ENCODE measurements at places on chromosomes 3 and 15.

DNA sequence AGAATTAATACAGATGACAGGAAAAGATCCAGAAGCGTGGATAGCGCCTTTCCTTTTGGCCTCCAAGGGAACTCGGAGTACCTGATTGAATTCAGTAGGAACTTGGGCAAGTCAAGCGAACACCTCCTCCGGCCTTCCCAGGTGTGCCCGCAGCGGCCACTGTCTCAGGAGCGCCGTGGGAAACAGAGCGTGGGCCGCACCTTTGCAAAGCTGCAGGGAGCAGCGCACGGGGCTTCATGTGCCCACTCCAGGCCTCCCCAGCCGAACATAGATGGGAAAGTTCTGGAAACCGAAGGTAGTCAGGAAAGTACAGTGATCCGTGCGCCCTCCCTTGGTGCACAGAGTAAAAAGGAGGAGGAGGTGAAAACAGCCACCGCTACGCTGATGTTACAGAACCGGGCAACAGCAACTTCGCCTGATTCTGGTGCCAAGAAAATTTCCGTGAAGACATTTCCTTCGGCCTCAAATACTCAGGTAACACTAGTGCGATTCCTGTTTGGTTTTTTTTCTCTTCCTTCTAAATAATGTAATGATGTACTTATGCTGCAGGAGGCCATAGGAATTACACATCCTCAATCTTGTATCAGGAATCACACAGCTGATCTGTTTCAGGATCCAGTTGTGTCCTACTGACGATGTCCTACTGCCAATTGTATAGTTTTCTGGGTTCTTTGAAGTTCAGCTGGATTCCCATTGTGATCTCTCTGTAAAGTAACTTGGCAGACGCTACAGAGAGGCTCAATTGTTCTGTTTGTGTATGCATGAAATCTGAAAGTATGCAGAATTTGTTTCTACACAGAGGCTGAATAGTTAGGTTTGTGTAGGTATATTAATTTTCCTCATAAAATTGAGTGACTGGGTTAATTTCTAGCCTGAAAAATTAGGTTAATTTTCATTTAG lies 63.1 kb downstream of the CGNL1 start:
- DNase-seq: no peak

DNA sequence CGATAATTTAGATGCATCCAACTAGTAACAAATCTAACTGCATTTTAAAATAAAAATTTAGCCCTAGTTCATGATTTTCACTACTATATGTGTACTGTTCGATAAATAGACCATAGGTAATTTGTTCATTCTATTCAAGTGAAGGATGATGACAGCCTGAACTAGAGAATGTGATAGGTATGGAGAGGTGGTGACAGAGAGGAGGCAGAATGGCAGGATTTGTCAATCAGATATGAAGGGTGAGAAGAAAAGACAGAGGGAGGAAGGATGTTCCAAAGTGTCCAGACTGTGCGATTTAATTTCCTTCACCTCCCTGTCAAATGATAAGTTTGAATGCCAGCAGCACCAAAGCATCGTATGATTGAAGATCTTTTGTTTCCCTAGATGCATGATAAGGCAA lies 31.6 kb downstream of the BCL2A1 start:
- DNase-seq: no peak

DNA sequence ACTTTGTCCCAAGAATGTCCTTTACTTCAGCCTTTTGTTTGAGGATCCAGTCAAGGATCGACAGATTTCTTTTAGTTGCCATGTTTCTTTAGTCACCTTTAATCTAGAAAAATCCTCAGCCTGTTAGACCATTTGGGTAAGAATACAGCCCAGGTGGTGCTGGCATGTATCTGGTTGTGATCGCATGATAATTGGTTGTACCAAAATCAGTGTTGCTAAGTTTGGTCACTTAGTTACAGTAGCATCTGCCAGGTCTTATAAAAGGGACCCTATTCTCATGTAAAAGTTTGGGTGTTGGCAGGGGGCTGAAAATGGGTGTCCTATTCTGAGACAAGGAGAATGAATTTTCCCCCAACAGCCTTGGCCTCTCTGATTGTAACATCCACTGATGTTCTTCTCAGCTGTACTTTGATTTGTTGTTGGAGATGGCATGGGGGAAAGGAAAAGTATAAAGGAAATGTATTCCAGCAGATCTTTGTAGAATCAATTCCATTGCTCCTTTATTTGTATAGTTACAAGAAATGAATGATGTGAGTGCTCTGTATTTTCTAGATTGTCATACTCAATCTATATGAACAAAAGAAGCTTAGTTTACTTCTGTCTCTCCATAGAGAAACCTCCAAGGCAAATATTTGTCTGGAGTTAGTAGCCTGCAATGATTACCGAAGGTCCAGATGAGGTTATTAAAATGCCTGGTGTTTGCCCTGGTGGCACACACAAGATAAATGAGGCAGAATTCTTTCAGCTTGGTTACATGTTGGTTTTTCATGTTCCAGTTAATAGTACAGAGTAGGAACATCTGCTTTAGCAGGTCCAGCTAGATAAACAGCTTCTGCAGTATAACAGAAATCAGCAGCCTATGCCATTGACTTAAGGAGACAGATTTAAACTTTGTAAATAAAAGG lies 65.7 kb downstream of the CMTM8 start:
- DNase-seq: no peak

GRCh38 chr15:49876401-49877038 lies 242.5 kb downstream of the ATP8B4 start:
- DNase-seq: no peak

GRCh38 chr3:175020101-175020500 lies 161.0 kb downstream of the NAALADL2 start:
- DNase-seq: no peak

GRCh38 chr3:53226841-53227407 lies 28.9 kb downstream of the TKT start:
- no peak for DNase-seq

DNA sequence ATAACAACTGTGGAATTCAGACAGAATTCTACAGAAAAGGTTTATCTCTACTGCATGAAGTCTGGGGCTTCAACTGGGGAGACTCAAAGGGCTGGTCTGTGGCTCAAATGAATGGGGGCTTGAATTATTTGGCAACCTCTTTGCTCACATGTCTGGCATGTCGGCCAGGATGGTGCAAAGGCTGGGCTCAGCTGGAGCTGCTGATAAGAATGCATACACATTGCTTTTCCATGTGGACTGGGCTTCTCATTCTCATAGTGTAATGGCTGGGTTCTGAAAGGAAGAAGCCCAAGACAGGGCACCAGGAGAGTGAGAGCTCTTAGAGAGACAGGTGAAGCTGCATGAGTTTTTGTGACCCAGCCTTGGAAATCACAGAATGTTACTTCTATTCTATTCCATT lies 194.3 kb upstream of the SGO1 start:
- DNase-seq: no peak

- no peak for DNase-seq
Measured at GRCh38 chr3:129727707-129728106, 121.2 kb upstream of the PLXND1 start.

- no peak for DNase-seq
Measured at GRCh38 chr15:78065973-78066946, 11.3 kb downstream of the TBC1D2B start.

GRCh38 chr15:101269479-101270223 lies 7.6 kb downstream of the SELENOS start:
- DNase-seq: peak; percentile 30

- no peak for DNase-seq
Measured at GRCh38 chr3:121362035-121362734, 183.6 kb downstream of the POLQ start.

DNA sequence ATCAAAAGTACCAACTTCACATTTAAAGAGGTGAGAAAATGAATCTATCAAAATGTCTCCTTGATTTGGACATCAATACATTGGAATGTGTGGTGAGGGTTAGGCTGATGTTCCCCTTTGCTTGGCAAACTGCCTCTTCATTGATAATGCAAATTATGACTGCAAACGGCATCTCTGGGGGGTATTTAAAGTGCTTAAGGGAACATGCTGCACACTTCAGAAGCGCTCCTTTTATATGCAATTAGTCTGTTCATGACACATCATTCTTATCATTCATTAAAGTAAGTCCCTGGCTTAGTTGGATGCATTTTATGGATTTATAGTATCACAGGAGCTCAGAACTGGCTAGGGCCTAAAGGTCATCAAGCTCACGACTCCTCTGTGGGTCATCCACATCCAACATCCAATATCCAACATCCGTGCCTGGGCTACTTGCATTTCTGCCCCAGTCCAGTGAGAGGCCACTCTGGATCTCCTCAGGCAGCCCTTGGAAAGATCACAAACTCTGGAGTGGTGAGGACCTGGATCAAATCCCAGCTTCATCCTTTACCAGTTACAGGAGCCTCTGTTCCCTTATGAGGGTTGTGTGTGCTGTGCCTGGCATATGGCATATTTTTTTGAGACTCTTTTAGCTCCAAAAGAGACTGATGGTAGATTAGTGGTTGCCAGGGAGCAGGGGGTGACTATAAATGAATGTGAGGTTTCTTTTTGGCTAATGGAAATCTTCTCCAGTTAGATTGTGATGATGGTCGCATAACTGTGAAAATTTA lies 136.8 kb upstream of the FOXB1 start:
- no peak for DNase-seq

DNA sequence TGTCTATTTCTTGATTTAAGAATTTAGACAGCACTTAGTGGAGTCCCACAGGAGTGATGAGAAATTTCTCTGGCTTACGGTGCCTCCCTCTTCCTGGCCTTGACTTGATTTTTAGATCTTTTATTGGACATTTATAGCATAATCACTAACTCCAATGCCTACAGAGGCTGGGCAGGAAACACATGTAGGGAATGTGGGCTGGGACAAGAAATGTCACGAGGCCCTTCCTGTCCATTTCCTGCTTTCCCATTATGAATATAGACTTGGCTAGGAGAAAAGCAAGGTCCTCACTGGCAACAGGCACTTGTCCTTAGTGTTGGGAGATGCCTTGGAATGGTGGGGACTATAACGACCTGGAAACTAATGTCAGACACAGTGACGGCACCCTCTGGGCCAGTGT lies 100.3 kb downstream of the MYLK start:
- DNase-seq: no peak

DNA sequence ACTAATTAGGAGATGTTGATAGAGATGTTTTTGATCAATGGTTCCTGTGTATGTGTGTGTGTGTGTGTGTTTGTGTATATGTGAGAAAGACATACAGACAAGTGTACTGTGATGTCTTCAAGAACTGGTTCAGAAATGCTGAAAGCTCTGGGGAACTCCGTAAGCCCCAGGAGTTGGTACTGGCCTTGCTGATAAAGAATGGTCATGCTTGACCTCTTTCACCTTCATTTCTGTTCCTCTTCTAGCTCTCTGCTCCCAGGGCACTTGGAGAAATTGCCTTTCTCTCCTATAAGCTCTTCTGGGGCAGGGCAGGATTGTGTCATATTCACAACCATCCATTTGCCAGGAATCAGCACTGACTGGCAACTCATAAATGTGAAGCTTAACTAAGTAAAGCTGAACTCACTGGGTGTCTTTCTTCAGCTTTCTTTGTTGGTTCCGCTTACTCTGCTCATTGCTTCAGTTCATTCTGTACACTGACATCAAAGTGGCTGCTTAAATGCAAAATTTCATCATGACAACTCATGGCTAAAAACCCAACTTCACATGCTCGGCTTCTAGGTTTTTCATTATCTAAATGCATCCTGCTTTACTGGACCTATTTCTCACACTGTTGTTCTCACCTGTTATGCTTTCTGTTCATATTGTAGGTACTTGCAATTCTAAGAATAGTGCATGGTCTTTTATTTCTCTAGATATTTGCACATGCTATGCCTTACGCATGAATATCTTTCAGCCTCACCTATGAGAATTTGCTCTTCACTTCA lies 162.1 kb upstream of the LYSMD4 start:
- no peak for DNase-seq

GRCh38 chr15:78438619-78439285 lies 736 bp downstream of the IREB2 start:
- peak; percentile 16 for DNase-seq

DNA sequence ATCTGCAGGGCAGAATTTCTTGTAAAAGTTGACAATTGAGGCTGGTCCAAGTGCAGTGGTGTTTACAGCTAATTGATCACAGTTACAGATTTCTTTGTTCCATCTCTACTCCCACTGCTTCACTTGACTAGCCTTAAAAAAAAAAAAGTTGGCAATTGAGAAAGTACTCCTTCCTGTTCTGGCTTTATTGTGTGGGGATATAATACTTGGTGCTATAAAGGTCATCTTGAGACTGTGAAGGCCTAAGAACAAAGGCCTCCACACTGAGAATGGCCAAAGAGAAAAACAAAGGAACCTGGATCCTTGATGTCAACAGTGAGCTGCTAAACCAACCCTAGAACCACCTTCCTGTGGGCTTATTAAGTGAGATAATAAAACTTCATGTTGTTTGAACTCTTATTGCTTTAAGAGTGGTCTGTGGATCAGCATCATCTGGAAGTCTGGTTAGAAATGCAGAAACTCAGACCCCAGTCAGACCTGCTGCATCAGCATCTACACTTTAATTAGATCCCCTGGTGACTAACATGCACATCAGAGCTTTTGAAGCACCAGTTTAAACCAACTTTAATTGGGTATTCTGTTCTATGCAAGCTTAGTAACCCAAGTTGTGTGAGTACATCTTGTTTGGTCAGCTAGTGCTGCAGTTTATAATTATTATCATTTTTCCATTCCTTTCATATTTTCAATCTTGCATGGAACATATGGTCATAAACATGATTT lies 55.2 kb downstream of the TMOD3 start:
- DNase-seq: no peak

- peak; percentile 56 for DNase-seq
Measured at GRCh38 chr3:133476971-133477375, 77.1 kb downstream of the BFSP2 start.

DNA sequence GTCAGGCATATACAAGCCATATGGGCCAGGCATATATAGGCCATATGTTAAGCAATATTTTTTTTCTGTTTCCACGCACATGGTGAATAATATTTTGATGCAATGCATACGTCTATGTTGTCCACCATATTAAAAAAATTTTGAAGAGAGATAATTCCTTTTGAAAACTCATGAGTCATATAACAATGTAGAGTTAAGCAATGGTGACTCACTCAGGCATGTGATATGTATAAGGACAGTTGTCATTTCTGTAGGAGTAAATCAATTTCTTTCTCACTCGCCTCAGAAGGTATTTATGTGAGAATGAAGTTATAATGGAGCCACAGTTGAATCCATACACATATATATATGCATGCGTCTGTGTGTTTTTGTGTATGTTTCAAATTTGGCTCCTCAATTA lies 272.6 kb downstream of the EPHA3 start:
- no peak for DNase-seq

DNA sequence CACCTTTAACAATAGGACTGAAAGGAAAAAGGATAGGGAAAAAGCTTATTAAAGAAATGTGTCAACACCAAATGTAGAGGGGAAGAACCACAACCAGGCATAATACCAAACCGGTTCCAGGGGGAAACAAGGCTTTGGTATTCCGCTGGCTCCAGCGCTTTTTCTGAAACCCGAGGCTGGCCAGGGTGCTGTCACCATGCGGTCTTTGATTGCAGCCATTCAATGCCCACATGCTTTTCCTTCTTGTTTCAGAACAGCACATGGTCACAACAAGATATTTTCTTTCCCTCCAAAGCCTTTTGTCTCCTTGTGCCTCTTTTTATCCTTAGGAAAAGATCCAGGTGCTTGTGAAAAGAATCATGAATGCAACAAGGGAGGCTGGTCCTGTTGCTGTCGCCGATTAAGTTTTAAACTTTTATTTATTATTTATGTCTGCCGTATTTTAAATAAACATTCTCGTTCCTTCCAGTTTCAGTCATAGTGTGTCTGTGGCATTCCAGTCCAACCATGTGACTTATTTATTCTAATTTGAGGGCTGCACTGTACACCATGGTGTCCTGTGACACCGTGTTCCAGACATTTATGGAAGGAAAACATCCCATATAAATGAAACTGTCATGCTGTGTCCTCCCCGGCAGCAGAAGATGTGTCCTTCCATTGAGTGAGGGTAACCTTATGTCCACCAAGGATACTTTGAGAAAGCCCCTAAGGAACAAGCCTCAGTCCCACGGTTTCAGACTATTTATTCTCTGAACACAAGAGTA lies 41.1 kb downstream of the CCK start:
- peak; percentile 55 for DNase-seq
